CD8-positive, alpha-beta memory T cell (primary cell): ENCODE measurements at places on chromosomes 4 and X. TPM values are rescaled to one million over a fixed set of nuclear protein-coding genes. Genes with fewer than 3 reads are reported as not detected.
A peak's percentile ranks its signal among the peaks of the same experiment; 100 is the strongest.

Gene SOD3
- polyA plus RNA-seq = not detected

Gene IBSP
- not detected for polyA plus RNA-seq

Gene TEX13C
- not detected for polyA plus RNA-seq

Gene VEGFC
- not detected for polyA plus RNA-seq

Gene VSIG4
- 2.5 TPM for polyA plus RNA-seq

Gene MID1IP1
- polyA plus RNA-seq = 20.8 TPM

Gene UGT2A1
- polyA plus RNA-seq = not detected

Gene SRPX2
- not detected for polyA plus RNA-seq

Gene PLXNB3
- polyA plus RNA-seq = not detected

Gene TCEAL6
- not detected for polyA plus RNA-seq

Gene TLR3
- polyA plus RNA-seq = 5.2 TPM

- no peak for DNase-seq
These were observed 192.0 kb downstream of the PCDH7 start for GRCh38 chr4:30912098-30912714.

GRCh38 chrX:33134164-33134563 is 77.2 kb downstream of the DMD start:
- DNase-seq = no peak

- DNase-seq = no peak
These were observed 27.7 kb downstream of the HNRNPD start for GRCh38 chr4:82346126-82346525.

- DNase-seq = no peak
These were observed 107.6 kb downstream of the PDLIM5 start for GRCh38 chr4:94559351-94559806.

GRCh38 chr4:54005475-54005874 is 58.9 kb downstream of the CHIC2 start:
- no peak for DNase-seq

GRCh38 chr4:155914782-155915181 is 11.3 kb downstream of the TDO2 start:
- DNase-seq = no peak

DNA sequence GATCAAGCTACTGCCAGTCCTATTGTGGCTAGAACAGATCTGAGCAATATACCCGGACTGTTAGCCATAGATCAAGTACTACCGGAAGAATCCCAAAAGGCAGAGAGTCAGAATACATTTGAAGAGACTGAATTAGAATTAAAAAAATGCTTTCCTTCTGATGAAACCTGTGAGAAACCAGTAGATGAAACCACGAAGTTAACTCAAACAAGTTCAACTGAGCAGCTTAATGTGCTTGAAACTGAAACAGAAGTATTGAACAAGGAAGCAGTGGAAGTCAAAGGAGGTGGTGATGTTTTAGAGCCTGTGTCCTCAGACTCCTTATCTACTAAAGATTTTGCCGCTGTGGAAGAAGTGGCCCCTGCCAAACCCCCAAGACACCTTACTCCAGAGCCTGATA is 46.8 kb downstream of the WDR44 start:
- DNase-seq = no peak

DNA sequence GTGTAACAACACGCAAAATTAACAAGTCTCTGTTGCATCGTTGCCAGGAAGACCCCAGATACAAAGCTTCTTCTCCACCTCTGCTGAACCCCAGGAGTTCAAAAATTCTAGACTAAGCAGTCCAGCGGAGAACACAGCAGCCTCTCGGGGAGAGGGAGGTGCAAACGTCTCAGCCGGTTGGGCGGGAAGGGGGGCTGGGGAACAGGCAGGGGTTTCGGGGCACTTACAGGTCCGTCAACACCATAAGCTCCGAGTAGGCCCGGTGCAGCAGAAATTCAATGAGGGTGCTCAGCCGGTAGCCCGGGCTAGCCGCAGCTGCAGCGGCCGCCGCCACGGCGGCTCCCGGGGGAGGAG is 394 bp downstream of the MED14 start:
- DNase-seq = no peak

- DNase-seq = no peak
These were observed 1181.1 kb upstream of the PCDH7 start for GRCh38 chr4:29538889-29539646.

DNA sequence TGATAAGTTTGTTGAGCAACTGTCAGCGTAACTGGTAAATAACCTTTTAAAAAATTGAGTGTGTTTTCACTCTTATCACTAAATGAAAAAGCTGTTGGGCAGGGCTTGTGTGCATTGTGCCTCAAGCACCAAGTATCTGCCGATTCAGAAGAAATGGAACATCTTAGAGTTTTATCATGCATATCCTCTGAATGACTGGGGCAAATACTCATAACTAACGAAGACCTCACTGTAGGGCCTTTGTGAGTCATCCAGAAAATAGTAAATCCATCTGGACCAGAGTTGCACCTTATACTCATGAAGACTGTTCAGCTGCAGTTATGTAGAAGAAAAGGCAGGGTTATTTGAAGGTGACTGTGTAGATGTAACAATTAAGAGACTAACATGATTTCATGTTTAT is 222.1 kb downstream of the CAMK2D start:
- DNase-seq = no peak

DNA sequence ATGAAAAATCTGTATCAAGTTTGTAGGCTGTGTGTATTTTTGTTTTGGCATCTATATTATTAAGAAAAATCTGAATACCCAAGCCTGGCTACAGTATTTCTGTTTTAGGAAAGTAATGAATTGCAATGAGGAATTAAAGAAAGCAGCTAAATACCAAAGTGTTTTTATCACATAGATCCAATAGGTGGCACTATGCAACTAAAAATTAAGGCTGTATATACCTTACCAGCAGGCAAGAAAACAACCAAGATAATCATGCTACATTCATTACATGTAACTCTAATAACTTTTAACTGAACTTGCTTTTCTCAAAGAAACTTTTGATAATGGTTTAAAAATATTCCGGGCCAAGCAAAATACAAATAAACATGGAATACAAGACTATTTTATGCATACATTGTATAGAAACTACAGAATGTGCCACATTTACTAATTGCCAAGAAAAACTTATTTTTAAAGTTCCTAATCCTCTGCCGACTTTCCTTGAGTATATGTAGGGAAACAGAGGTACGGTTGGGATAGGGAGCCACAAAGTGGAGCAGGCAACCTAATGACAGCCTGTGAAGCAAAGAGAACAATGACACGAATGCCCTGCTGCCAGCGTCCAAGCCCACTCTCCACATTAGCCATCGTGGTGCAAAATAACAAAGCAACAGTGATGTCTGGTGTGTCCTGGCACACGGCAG is 63.7 kb downstream of the SEC24D start:
- DNase-seq = peak; percentile 29

DNA sequence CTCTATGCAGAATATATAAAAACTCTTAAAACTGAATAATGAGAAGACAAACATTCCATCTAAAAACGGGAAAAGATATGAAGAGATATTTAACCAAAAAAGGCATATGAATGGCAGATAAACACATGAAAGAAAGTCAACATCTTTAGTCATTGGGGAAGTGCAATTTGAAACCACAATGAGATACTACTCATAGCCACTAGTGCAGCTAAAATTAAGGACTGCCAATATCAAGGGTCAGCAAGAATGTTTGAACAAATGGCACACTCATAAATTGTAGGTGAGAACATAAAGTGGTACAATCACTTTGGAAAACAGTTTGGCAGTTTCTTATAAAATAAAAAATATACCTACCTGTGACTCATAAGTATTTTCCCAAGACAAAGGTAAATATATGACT is 534.9 kb upstream of the DIPK2B start:
- no peak for DNase-seq

GRCh38 chrX:10702031-10702430 is 81.6 kb upstream of the MID1 start:
- DNase-seq = no peak

GRCh38 chrX:40095583-40096394 is 2.0 kb downstream of the BCOR start:
- no peak for DNase-seq

DNA sequence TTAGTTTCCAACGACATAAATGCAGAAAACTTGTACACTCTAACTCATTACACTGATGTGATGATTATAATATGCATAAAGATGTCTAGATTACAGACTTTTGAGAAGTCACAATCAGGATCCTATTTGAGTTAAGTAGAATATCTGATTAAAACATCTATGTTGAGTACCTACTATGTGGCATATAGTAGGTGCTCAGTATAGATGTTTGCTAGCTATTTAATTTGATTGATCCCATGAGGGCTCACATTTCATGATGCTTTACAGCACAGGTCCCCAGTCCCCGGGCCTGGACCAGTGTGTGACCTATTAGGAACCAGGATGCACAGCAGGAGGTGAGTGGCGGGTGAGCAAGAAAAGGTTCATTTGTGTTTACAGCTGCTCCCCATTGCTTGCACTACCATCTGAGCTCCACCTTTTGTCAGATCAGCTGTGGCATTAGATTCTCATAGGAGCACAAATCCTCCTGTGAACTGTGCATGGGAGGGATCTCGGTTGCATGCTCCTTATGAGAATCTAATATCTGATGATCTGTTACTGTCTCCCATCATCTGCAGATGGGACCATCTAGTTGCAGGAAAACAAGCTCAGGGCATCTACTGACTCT is 33.0 kb upstream of the CXCL8 start:
- no peak for DNase-seq

- no peak for DNase-seq
These were observed 276.5 kb downstream of the FAT4 start for GRCh38 chr4:125591290-125591689.

GRCh38 chr4:101205916-101206315 is 141.4 kb downstream of the PPP3CA start:
- peak; percentile 1 for DNase-seq

- no peak for DNase-seq
These were observed 13.0 kb downstream of the TBC1D19 start for GRCh38 chr4:26596843-26597242.

DNA sequence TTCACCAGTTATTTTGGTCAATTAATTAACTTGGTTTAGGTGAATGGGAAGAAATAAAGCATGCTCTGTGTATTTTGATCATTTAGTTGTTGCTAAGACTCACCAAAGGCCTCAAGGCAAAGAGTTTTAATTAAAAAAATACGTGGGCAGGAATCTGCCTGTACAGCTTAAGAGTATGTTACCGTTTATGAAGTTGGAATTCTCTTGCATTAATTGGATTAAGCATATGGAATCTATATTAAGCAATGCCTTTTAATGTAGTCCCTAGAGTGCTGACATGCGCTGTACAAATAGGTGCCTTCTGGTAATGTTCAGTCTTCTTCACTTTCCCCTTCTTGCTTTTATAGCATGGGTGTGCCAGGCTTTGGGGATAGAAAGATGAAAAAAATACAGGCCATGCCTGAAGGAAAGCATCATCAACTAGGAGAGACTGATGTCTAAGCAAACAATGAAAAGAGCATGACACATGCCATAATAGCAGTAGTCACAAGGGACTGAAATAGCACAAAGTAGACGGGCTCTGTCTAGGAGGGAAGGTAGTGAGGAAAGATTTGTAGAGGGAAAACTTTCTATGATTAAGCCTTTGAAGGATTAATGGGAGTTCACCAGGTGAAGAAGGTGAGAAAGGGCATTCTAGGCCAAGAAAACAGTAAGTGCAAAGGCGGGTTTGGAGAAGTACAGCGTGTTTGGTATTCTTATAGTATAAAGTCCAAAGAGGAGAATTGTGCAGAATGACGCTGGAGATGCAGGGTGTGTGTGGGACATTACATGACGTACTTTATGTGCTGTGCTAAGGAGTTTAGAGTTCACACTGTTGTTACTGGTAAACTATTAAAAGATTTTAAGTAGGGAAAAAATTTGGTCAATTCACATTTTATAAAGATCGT is 226.1 kb upstream of the ANXA3 start:
- DNase-seq = no peak
